Stimulated activated CD8-positive, alpha-beta memory T cell treated with anti-CD3 and anti-CD28 coated beads, Interleukin-7, amount 100 ng/mL, for 24 hours (primary cell): ENCODE measurements at places on chromosomes 4 and X.

DNA sequence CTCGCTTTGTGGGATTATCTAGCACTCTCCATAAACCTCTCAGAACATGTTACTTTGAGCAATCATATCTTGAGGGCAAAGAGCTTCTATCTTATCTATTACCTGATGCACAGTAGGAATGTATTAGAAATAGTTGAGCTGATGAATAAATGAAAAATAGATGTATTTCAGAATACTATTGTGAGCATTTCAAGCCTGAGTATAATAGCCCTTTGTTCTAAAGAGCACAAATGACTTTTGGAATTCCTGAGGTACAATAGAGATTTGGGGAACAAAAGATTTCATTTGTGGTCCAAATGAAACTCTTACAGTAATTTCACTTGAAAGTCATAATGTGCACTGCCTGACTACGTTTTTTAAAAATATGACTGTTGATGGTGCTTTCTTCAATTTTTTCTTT, 159.5 kb downstream of the UGT8 start:
- no peak for DNase-seq

- DNase-seq: no peak
These were observed 46.7 kb downstream of the TMEM154 start for GRCh38 chr4:152633118-152633517.

DNA sequence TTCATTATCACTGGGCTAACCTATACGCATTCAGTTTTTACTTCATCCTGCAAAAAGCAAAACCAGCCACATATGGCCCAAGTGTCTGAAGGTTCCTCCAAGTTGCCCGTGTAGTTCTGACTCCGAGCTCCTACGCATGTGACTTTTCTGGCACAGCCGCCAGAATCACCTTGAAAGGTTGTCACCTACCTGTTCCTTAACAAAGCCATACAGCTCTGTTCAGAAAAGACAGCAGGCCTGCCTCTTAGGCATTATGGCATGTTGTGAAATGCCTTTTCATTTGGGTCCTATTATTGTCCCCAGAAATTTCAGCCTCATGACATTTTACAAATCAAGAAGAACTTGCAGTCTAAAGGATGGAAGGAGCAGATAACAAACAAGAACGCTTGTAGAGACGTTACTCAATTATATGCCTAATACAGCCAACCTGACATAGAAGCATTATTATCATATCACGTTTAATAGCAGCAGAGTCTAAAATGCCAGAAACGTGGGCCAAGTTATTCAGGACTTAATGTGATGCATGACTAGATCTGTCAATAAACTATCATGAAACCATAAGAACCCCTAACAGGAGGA, 118.5 kb downstream of the RBM47 start:
- no peak for DNase-seq

- no peak for DNase-seq
These were observed 175.6 kb downstream of the PPP3CA start for GRCh38 chr4:101171747-101172146.

- DNase-seq: no peak
These were observed 566 bp downstream of the ATP11C start for GRCh38 chrX:139932073-139932900.

- DNase-seq: no peak
These were observed 629.2 kb downstream of the KLHL13 start for GRCh38 chrX:117487421-117487820.

DNA sequence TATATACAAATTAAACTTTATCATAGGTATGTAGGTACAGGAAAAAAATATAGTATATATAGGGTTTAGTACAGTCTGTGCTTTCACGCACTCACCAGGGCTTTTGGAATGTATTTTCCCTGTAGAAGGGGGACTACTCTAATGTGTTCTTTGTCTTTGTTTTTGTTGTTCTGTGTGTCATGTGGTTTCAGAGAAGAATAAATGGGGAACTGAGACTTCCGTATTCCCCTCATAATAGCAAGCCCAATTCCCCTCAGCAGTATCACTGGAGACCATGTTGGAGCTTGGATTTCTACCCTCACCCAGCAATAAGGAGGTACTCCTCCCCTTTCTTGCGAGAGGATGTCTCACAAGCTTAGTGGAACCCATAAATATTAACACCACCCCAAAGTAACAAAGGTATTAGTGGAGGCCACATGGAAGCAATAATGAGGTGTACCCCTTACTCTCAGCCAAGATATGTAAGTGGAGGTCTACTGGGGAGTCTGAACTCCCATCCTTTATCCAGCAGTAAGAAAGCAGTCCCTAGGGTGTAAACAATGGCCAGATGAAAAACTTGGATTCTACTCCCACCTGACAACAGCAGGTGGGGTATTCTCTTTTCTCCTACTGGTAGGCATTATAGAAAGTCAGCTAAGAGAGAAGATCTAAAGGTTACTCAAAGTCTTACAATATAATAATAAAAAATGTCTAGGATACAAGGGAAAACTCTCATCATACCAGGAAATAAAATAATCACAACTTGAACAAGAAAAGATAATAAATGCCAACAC, 805.4 kb upstream of the GALNTL6 start:
- DNase-seq: no peak

DNA sequence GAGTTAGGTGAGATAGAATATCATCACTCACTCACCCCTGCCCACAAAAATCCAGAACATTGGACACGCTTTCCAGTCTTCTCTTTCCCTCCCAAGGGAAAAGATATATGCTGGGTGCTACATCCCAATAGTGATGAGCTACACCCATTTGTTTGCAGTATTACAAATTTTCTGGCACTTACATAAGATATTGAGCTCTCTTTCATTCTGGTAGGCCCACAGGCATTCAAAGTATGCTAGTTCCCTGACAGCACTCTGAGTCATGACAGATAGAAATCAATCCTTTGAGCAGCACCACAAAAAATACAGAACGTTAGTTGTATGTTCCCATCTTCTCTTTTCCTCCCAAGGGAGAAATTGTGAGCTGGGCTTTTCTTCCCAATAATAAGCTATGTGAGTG, 477.6 kb upstream of the GRID2 start:
- no peak for DNase-seq

DNA sequence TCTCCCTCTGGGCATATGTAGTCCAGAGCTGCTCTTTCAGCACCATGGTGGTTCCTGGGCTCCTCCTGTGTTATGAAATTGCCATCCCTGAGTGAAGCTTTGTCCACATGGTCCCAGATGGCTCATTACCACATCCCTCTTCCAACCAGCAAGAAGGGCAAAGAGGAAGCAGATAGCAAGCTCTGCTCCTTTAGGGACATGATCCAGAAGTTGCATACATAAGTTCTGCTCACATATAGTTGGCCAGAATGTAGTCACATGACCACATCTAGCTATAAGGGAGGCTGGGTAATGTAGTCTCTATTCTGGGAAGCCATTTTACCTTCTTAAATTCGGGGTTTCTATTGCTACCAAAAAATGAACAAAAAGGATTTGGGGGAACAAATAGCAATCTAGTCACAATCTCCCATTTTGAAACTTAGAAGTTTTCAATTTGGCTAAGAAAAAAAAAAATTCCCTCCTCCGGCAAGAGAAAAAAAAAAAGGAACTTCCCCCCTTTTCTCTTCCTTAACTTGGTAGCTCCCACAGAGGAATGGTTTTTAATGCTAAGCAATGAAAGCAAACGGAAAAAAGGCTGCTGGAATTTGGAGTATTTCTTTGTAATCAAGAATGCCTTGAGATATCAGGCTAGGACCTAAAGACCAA, 88.2 kb upstream of the USP9X start:
- no peak for DNase-seq

DNA sequence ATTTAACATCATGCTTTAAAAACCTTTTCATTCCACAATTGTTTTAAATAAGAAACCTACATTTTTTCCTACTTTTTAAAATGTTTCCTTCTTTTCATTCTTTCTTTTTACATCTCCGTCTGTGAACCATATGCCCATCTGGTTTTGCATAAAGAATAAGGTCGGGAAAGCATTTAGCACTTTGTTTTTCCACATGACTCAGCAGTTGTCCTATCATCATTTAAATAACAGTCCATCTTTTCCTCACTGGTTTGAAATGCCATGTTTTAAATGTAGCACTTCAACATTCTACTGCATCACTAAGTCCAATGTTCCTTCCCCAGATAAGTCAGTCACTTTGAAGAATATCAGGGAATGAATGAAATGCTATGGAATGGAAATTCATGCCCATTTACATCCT, 128.4 kb downstream of the SH3RF1 start:
- no peak for DNase-seq

GRCh38 chrX:151780621-151781020, 46.1 kb downstream of the CNGA2 start:
- no peak for DNase-seq

DNA sequence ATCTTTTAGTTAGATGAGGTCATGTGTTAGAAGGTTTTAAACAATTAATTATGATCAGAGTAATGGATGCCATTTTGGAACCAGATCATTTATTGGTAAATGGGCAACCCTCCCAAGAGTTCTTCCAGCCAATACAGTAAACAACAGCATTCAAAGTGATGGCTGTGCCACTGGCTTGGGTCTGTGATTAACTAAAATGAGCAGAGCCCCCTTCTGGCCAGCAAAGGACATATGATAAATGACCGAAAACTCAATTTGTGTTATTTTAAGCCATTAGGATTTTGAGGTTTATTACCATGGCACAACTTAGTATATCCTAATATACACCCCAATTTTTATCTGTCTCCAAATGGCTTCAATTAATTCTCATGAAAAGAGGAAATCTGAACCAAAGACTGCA, 90.8 kb upstream of the NPFFR2 start:
- no peak for DNase-seq

GRCh38 chrX:74536832-74537371, 77.5 kb downstream of the RLIM start:
- DNase-seq: no peak

DNA sequence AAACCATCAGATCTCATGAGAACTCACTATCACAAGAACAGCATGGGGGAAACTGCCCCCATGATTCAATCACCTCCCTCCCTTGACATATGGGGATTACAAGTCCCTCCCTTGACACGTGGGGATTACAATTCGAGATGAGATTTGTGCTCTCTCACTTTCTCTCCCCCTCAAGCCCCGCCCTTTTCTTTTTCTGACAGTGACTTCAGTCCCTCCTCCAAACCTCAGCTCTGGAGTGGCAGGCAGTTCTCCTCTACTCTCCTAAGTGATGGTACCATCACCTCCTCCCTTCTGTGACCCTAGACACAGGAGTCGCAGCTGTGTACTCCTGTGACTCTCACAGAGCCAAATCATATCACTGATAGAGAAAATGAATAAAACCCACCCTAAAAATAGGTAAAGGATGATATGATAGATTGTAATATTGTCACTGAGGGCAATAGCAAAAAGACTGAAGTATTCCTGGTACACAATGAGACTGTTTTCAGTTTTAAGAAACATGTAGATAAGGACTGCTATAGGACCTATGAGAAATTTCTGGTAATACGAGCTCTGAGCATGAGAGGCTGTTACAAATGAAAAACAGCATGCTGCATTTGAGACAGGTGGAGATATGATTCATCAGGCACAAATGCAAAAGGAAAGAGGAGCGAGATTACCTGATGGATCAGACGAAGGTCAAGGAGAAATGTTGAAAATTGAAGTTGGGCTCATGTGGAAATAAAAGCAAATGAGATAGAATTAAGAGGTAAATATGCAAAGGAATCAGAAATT, 101.2 kb upstream of the CBLL2 start:
- DNase-seq: no peak

GRCh38 chrX:71996136-71996535, 85.5 kb downstream of the NHSL2 start:
- DNase-seq: no peak

GRCh38 chr4:17957688-17958087, 63.9 kb downstream of the LCORL start:
- DNase-seq: no peak

DNA sequence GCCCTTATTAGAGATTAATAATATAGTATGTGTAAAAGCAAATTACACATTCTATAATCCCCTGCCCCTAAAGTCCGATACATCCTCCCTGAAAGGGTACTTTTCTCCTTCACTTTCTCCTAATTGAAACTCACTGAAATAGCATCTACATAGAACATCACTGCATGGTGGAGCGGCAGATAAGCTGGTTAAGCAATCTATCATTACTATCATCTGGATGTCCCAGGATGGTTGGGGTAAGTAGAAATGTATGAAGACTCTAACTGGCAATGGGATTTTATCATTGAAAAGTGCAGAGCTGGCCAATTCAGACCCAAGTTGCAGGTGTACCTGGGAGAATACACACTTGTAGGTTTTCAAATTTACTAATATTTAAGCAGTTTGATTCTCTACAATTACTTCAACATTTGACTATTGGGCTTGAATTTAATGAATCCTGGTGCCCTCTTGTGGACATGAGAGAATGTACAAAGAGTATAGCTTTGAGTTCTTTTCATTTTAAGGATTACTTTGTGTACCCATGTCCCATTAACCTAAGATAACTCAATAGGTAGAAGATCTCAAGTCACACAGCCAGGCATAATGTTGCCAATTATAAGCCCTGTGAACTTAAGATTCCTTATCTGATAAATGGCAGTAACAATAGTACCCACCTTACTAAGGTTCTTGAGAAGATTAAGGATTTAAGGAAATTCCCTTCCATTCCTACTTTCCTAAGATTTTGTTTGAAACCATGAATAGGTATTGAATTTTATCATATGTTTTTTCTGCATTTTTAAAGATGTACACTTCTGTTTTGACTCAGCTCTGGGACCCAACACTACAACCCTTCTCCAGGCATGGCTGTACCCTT, 69.8 kb downstream of the SHROOM3 start:
- DNase-seq: no peak

GRCh38 chr4:143654571-143654970, 45.9 kb downstream of the FREM3 start:
- DNase-seq: no peak

DNA sequence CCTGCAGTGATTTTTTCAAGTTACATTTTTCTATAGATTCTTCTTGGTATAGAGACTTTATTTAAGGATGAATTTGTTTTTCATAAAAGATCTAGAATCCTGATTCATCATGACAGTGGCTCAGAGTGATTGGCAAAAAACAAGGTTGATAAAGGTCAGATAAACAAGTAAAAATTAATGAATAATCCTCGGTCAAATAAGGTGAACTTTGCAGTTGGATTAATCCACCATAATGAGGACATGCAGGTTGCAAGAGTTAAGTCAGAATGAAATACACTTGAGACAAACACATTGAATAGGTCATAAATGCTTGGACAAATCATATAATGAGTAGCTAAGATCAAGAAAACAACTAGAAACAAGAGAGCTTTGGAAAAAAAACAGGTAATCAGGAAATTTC, 22.9 kb upstream of the UGT2B7 start:
- DNase-seq: no peak
